CD4-positive, alpha-beta T cell treated with Interleukin-17A for 1 hour (primary cell): ENCODE measurements at places on chromosomes 5 and 9.

DNA sequence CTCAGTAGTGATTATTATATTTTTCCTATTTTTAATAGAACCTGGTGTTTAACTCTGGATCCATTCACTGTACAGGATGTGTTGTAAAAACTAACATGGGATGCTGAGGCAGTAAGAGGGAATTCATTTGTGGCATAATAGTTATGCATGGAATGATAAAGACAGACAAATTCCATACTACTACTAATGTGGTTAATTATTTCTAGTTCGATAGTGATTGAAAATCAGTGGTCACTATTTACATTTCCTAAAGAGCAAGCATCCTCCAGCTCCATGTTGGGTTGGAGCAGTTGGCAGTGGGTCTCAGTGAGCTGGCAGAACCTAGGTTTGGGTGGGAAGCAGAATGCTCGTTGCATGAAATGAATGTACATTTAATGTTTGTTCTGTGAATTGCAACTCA, 122.6 kb downstream of the SAXO1 start:
- no peak for DNase-seq

DNA sequence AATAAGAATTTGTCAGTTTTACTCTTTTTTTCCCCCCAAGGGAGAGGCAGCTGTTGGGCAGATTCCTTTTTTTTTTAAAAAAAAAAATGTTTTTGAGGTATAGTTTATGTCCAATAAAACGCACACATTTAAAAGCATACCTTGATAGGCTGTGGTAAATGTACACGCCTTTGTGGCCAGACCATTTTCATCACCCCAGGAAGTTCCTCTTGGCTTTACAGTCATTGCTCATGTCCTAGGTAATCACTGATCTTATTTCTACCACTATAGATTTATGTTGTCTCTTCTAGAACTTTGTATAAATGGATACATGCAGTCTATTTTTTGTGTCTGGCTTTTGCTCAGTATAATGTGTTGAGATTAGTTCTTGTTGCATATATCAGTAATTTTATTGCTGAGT, 9.8 kb downstream of the SUB1 start:
- no peak for DNase-seq

GRCh38 chr9:122386311-122386872, 15.6 kb downstream of the PTGS1 start:
- DNase-seq = no peak

DNA sequence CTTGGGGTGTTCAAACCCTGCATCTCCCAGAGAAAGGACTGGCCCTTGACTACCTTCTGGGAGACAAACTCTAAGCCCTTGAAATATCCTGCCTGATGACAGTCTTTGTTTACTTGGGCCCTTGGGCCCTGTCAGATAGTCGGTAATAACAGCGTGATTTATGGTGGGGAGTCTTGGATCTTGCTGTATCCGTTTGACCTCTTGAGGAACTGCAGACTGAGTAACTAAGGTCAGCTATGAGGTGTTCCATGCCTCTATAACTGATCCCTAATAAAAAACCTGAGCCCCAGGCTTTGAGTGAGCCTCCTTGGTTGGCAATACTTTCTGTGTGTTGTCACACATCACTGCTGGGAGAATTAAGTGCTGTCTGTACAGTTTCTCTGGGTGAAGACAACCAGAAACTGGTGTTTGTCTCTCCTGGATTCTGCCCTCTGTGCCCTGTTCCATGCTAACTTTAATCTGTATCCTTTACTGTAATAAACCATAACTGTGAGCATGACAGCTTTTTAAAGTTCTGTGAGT, 56.2 kb upstream of the ANKRD33B start:
- DNase-seq = no peak

- no peak for DNase-seq
Measured at GRCh38 chr5:26700759-26701384, 337.5 kb downstream of the CDH9 start.

DNA sequence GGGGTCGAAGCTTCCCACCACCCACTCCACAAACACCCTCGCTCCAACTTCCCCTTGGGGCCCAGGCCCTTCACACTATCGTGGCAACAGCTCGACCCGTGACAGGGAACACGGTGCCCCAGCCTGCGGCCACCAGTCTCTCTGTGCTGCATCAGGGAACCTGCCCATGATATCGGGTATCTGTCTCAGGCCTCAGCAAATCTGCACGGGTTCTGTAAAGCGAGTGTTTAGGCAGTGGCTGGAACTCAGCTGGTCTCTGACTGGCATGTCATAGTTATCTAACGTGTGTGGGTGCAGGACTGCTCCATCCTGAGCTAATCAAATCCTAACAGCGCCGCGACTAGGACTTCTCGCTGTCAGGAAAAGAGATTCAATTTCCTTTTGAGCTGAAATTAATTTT, 42.9 kb downstream of the DBH start:
- no peak for DNase-seq

DNA sequence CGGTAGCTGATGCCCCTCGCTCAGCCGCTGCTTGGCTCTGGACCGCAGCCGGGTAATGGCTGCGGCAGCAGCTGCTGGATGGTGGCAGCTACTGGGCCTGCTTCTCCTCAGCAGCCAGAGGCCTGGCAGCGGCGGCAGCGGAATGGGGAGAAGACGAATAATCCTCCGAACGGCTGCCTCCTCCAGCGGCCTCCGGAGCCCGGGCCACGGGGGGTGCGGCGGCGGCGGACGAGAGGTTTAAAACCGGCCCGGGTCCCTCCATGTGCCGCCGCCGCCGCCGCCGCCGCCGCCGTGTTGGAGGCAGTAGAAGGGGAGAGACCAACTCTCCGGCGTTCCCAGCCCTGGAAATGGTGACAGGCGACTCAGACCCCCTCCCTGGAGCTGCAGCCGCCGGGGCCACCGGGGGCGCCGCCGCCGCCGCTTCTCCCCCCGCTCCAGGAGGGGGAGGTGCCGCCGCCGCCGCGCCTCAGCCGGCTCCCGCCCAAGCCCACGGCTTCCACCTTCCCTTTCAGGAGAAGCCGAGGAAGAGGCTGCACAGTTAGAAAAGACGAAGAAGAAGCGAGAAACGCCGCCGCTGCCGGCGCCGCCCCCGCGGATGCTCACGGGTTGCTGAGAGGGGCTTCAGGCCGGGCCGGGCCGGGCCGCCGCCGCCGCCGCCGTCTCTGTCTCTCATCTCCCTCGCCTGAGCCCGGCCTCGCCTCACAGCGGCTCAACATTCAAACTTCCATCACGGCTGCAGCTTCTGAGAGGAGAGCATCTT, 118.4 kb upstream of the PRSS3 start:
- peak; percentile 11 for DNase-seq
